ENCODE measurements at places on chromosomes 1 and 21. TPM values are rescaled to one million over a fixed set of nuclear protein-coding genes. Genes with fewer than 3 reads are reported as not detected.

DNA sequence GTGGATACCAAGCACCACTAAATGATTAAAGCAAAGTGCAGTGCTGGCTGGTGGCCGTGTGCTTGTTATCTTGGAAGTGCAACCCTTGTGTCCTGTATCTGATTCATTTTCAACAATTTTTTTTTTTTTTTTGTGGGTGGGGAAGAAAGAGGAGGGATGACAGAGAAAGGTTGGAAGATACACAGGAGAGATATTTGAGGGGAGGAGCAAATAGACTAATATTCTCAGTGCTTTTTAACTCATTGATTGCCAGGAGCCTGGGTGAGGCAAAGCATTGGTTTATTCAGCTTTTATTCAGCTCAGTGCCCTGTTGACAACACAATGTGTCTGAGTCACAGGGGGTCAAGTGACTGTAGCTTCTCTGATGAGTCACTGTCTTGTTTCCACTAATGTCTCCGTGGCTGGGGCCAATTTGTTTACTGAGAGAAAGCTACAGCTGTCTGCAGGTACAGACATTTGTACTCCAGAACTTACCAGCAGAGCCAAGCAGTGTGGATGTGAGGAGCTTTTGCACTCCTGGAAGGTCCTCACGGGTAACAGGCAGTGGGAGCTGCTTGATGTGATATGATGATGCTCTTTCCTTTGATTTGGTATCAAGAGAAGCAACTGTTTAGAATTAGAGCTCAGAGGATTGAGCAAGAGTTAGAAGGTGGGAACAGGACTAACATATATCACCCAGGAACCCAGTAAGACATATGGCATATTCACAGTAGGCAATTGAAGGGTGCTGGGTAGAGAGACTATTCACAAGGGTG is 23.6 kb upstream of the DNM3 start:
- DNase-seq, result peak; percentile 12

DNA sequence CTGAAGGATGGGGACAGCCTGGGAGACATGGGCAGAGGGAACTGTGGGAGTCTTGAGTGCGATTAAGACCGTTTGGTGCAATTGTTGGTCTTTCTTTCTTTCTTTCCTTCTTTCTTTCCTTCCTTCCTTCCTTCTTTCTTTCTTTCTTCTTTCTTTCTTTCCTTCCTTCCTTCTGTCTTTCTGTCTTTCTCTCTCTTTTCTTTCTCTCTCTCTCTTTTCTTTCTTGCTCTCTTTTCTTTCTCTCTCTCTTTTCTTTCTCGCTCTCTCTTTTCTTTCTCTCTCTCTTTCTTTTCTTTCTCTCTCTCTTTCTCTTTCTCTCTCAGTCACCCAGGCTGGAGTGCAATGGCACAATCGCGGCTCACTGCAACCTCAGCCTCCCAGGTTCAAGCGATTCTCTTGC is 2.9 kb upstream of the KLHDC9 start:
- DNase-seq, result no peak

GRCh38 chr1:11321656-11322491 is 48.9 kb downstream of the UBIAD1 start:
- no peak for DNase-seq

GRCh38 chr1:37634244-37634991 is at the start of gene RSPO1:
Gene RSPO1 (minus strand): TSS chr1:37634892. CDS start chr1:37629661, 5,231 bp downstream.
- DNase-seq, result no peak

- DNase-seq, result no peak
Measured at GRCh38 chr1:17168091-17168876, 36.6 kb upstream of the PADI1 start.

GRCh38 chr1:231814021-231814420 is 187.4 kb downstream of the DISC1 start:
- no peak for DNase-seq

- no peak for DNase-seq
Measured at GRCh38 chr1:4346131-4346530, 308.3 kb upstream of the AJAP1 start.

- no peak for DNase-seq
Measured at GRCh38 chr21:42387843-42388340, 8.0 kb downstream of the TMPRSS3 start.

DNA sequence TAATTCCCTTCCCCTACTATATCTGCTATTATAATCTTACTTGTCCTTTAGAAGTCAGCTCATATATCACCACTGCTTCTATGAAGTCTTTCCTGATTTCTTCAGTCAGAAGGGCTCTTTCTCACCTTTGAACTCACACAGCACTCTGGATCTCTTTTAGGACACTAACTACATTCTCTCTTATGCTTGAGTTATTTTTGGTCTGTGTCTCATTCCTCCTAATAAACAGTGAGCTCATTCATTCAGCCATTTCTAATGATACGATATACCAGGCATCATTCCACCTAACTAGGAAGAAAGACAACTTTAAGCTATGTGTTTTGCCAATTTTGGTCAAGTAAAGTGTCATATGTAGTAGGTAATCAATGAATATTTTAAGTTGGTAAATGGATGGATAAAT is 1.2 kb upstream of the STYXL2 start:
- no peak for DNase-seq

GRCh38 chr1:206581571-206581981 is 30.7 kb downstream of the EIF2D start:
- DNase-seq, result peak; percentile 85

DNA sequence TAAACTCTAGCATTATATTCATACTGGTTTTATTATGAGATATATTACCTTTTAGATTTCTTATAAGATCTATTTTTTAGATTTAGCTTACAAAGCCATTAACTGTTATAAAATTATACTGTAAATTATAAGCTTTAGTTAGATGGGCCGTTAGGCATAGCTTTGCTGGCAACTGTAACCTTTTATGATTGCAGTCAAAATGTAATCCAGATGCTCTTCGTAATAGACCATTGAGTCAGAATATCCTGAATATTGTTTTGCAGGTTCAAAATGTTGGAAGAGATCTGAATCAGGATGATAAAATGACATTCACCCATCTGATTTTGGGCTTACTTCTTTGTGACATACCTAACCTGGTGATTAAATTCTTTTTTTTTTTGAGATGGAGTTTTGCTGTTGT is 20.9 kb downstream of the ITSN1 start:
- DNase-seq, result no peak

DNA sequence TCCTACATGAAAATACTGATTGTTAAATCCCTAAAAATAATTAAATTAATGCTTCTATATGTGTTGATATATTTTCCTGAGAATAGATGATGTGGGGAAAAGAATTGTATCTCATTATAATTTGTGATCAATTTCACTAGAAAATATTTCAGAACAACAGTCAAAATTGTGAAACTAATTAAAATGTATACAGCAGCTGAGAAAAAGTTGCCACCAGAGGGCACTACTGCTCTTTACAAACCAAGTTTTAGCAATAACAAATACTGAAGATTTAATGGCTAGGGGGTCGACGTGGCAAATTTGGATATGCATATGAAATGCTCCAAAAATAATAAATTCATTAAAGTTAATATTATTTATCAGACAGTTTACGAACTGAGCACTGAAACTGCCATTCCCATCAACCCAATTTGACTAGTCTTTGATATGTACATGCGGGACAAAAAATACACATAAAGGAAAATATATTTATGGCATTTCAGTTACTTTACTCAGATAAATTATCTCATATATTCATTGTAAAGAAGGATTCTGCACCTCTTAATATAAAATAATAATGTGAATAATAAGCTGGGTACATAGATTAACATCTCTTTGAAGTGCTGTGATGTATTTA is 96.3 kb upstream of the TMPRSS15 start:
- peak; percentile 4 for DNase-seq

GRCh38 chr1:178262120-178262500 is 168.2 kb downstream of the RASAL2 start:
- DNase-seq, result no peak

- no peak for DNase-seq
Measured at GRCh38 chr1:172350856-172351255, 69.6 kb upstream of the C1orf105 start.

Gene ALDH4A1
- total RNA-seq, result 4.4 TPM

Gene ST6GALNAC5
- not detected for total RNA-seq

Gene ETV3L
- total RNA-seq, result not detected

Gene OR2L13
- not detected for total RNA-seq

Gene FBXO2
- 1.8 TPM for total RNA-seq

Gene APOBEC4
- total RNA-seq, result not detected

Gene ADGRB2
- 0.65 TPM for total RNA-seq

Gene ATP1A4
- not detected for total RNA-seq
